NCI-H2081 treated with DMSO at 0.1 percent for 48 hours (cell line): ENCODE measurements at places on chromosomes 12 and 14.

DNA sequence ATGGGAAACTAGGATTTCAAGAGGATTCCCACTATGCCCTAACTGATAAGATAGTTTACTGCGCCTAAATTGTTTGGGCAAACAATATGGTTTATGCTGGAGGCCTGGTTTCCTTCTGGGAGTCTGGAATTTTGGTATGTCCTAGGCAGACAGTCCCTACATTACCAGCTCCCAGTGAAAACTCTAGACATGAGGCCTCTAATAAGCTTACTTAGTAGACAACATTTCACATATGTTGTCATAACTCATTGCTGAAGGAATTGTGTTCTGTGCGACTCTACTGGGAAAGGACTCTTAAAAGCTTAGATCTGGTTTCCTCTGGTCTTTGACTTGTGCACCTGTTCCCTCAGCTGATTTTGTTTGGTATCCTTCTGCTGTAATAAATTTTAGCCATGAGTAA, 18.0 kb upstream of the PRPF39 start:
- DNase-seq, result no peak

DNA sequence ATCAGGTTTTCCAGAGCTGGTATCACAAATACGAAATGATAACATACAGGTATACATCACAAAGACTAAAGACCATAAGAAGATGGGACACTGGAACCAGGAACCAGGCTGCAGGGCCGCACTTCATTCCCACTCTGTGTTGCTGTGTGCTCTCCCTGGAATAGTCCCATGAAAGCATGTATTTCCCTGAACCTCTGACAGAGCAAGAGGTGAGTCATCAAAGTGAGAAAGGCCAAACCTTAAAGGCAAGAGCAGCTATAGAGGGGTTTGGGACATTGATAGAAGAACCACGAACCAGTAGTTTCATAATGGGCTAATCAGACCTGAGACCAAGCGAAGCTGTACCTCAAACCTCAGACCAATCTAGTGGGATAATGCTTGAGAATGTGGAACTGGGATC, 283.0 kb upstream of the PRKD1 start:
- DNase-seq, result no peak

- DNase-seq, result no peak
Measured at GRCh38 chr12:118981285-118982211, at the start of gene SRRM4. SRRM4 (plus strand) TSS chr12:118981541; CDS start chr12:118981883, 342 bp downstream.

DNA sequence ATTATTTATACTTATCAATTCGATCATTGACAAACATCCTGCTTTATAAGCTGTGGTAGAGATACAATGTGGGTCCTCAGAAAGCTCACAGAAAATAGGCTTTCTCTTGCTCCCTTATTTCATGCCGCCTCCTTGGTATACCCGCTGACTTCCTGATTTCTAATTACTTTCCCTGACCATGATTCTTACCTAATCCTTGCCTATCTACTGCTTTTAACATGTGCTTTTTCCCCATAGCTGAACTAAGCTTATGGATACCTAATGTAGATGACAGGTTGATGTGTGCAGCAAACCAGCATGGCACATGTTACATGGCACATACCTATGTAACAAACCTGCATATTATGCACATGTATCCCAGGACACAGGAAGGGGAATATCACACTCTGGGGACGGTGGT, 65.1 kb downstream of the ITPR2 start:
- DNase-seq, result no peak

GRCh38 chr12:46296822-46297221, 28.0 kb upstream of the SLC38A1 start:
- DNase-seq, result no peak

GRCh38 chr12:100201604-100202423, 1.2 kb downstream of the ACTR6 start:
- no peak for DNase-seq

DNA sequence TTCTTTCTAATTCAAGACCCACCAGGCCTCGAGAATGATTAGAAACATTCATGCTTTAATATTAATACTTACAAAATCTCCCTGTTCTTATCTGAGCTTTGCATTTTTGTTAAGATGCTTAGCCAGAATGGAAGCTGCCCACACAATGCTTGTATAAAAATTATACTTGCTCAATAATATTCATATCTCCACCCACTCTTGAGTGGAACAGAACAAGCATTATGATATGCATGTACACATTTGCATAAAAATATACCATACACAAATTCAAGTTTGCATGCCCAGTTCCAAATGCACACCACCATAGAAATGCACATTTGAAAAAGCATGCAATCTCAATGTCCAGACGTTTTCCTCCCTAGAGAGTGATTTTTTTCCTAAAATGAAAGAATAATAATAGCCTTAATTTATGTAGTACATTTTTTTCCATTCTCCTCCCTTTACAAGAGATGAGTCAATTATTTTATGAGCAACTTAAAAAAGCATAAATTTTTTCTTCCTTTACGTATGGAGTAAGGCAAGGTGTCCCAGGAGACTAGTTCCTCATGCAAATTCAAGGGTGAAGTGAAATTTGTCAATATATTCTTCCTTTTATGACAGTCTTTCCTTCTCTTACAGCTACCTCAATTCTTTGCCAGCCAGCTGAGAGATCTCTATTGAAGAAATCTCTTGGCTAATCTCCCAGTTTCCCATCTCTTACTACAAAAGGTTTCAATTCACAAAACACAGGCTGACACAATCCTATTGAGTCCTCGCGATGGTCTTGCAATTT, 313.1 kb upstream of the GARIN6 start:
- DNase-seq, result no peak
